ENCODE measurements at places on chromosomes 5 and 9.

GRCh38 chr5:134647750-134648424, 698 bp upstream of the SEC24A start:
- peak; percentile 41 for DNase-seq

GRCh38 chr5:158606233-158606632, 493.5 kb downstream of the EBF1 start:
- no peak for DNase-seq

- no peak for DNase-seq
Observed at GRCh38 chr5:135591277-135591676, 12.5 kb upstream of the CXCL14 start.

GRCh38 chr9:73441890-73442818, 290.5 kb downstream of the ANXA1 start:
- DNase-seq: no peak

- DNase-seq: peak; percentile 54
Observed at GRCh38 chr9:134267881-134268724, 58.2 kb upstream of the RXRA start.

DNA sequence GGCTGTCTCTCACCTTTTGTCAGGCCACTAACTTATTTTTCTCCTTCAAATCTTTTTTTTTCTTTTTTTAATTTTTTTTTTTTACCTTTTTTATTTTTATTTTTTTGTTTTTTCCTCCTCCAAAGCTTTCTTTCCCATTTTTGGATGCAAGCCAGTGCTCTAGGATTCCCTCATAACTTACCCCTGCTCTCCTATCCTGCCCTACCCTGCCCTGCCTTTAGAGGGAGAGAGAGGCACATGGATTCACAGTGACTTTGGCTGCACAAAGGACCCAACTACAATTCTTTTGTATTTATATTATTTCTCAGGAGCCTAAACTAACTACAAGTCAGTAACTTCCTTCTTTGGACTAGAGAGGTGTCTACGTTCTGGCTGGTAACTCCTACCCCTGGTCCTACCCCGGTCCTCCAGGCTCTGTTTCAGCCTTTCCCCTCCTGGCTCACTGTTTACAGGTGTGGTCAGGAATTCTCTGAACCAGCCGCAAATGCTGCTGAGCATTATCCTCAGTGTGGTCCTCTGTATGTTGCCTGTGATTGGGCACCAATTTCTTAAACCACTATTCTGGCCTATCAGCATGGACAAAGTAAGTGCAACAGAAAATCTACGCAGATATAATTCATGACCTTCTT, 8.4 kb upstream of the RUSC2 start:
- DNase-seq: peak; percentile 57

DNA sequence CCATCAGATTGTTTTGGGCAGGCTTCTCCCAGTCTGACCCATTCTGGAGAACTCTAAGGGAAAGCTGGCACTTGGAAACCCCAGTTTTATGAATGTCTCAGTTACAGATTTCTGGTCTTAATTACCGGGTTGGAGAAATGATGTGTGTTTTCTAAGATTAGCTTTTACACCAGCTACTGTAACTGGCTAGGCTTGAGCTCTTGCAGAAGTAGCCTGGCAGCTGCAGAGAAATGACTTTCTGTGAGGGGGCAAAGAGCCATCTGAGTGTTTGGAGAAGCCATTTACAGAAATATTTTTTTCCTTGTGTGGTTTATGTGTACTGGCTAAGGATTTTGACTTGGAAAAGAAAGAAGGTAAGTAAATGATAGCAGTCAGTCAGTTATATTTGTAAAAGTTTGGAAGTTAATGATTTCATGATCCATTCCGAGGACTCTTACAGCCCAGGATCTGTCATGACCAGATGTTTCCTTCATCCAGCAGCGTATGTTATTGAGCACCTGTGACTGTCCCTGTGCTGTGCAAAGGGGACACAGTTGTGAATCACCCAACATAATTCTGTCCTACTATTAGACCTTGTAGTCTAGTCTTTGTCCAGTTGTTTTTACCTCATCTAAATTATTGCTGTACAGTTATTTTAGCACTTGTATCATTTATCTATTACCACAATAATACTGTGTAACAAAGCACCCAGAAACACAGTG, 53.7 kb upstream of the GDNF start:
- no peak for DNase-seq

DNA sequence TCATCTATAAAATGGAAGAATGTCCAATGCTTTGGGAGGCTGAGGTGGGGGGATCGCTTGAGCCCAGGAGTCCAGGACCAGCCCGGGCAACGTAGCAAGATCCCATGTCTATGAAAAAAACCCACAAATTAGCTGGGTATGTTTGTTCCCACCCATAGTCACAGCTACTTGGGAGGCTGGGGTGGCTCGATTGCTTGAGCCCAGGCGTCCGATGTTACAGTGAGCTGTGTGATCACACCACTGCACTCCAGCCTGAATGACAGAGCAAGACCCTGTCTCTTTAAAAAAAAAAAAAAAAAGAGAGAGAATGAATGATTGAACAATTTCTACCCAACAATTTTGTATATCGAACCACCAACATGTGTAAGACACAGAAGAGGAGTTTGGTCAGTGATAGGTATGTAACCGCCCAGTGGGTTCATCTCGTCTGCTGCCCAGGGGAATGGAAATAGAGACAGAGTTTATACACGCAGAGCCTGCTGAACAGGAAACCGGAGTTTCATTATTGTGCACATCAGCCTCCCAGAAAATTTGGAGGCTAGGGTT, 26.2 kb upstream of the ERGIC1 start:
- DNase-seq: no peak

DNA sequence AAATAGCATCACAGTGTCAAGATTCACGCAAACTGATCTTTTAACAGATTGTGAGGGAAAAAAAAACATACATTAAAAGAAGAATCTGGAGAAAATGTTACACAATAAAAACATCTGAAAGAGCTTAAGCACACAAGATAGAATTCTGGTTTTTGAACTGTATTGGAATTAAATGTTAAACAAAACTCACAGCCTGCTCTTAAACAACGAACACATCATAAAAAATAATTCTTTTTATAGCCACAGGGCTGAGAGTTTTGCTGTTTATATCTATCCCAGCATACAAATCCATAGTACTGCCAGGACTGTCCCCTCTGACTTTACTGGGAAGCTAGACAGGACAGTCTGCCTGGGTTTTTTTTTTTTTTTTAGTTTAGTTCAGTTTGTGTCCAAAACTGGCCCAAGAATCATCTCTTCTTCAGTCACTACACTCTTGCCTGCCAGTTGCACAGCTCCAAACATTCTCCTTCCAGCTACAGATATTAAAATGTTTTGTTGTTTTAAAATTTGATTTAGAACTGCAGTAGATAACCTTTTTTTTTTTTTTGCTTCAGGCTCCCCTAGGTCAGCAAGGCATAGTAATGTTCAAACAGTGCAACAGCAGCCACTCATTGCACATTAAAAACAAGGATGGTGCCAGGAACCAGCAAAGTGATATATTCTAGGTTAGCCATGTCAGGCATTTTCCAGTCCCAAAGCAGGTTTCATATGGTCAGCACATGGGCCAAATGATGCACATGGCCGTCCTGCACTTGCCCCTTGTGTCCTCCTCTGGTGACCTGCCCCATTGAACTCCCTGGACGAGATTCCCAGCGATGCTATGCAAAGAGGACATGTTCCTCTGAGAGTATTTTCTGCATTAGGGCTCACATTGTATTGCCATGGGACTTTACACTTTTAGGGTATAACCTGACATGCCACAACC, 173.6 kb downstream of the ARL15 start:
- DNase-seq: no peak

- DNase-seq: no peak
Observed at GRCh38 chr9:109437286-109437685, 60.8 kb downstream of the PTPN3 start.

GRCh38 chr5:78821536-78822021, 163.5 kb downstream of the ARSB start:
- DNase-seq: no peak

GRCh38 chr9:108444400-108445358, 411.1 kb downstream of the ACTL7B start:
- DNase-seq: no peak

DNA sequence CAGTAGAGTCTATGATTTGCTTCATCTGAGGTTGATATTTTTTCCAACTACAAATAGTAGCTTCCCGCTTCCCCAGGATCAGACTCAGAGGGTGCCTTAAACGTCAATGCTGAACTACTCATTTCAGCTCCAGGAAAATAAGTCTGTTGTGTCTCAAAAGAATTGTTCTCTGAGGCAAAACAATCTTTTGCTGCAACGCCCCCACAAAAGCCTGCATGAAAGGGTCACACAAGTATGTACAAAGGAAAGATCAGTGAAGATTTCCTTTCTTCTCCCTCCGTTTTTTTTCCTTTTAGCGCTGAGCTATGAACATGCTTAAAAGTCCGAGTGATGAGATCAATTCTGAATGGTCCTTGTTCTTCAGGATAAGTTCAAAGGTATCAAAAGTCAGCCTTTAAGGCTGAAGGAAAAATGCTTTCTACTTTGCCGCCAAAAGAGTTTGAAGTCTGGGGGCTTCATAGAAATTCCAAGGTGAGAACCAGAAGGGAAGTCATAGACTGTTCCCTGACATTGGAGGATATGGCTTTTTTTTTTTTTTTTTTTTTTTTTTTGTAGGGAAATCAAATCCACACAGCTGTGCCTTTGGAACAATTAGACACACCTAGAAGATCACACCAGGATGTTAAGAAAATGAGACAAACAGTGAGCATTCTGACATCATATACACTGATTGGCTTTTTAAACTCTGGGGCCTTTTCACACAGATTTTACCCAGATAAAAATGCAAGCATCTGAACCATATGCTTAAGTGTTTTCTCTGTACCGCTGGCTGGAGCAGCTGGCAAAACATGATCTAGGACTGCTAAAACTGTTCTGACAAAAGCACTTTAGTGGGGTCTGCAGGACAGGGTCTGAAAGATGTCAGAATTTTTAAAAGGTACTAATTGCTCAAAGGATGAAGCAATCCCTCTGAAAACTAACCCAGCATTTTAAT, 329.3 kb downstream of the ENC1 start:
- DNase-seq: no peak

- DNase-seq: no peak
Observed at GRCh38 chr9:84331119-84331809, 9.3 kb downstream of the SLC28A3 start.

DNA sequence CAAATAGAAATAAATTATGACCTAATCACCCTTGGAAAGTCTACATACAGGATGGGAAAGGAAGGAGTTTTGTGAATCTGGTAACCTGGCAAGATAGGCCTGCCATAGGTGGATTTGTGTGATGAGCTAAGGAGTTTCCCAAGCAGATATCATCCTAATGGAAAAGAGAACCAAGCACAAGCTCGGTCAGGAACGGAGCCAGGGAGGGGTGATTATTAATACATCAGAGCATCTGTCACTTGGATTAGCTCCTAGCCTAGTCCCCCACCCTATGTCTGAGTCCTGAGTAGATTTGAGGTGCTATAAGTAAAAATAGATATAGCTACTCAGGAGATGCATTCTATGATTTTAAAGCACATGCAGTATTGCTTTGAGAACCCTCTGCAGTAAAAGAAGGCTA, 57.3 kb upstream of the SMARCA2 start:
- DNase-seq: no peak

GRCh38 chr5:43073597-43074546, 33.8 kb upstream of the ANXA2R start:
- peak; percentile 43 for DNase-seq

DNA sequence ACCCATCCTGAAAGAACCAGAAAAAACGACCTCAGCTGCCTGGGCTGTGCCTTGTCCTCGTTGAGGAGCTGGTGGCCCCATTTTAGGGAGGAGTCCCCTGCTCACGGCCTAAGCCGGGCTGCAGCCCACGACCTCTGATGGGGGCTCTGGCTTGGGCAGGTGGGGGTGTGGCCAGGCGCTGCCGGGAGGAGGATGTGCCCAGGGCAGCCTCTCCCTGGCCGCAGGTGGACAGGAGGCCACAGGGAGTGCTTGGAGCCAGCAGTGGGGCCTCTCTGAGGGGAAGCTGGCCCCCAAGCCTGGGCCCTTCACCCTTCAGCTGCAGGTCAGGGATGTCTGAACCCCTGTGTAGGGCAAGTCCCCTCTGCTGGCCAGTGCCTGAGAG, 2.5 kb downstream of the DIPK1B start:
- DNase-seq: no peak

GRCh38 chr5:158858746-158859145, 241.0 kb downstream of the EBF1 start:
- no peak for DNase-seq

DNA sequence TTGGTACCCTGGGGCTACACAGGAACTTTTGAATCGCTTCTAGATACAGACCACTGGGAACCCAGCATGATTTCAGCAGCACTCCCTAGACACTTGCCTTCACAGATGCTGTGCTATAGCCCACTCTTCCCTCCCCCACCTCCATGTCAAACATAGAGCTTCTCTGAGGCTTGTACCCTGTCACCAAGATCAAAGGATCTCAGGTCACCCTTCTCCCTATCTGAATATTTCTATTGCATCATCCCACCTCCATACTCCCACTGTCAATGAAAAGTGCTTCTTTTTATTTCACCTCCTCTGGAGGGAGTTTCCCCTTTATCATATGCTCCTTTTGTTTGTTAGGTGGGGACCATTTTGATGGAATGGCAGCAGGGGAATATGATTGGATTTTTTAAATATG, 29.2 kb upstream of the PHF24 start:
- DNase-seq: no peak

GRCh38 chr5:180390441-180391190, 37.5 kb upstream of the GFPT2 start:
- no peak for DNase-seq

- DNase-seq: no peak
Observed at GRCh38 chr5:74243634-74244033, 396.9 kb downstream of the ENC1 start.

GRCh38 chr5:179255527-179256327, 89.5 kb downstream of the ADAMTS2 start:
- no peak for DNase-seq

DNA sequence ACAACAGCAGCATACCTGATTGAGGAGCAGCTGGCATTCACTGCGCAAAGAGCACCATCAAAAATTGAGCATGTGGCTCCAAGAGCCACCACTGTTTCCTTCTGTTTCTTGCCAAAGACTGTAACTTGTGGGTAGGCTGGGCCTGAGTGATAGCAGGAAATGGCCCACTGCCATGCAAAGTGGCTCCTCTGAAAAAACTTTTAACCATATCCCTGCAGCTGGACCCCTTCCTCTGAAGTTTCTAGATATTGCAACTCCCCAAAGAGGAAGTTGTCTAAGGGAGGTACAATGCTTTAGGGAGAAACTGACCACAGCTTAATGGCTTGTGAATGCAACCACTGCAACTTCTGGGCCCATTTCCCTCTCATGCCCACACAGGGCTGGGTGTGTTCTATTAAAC, 355.4 kb upstream of the PDE4D start:
- peak; percentile 98 for DNase-seq

- no peak for DNase-seq
Observed at GRCh38 chr9:121324316-121324715, 45.7 kb downstream of the STOM start.

- DNase-seq: no peak
Observed at GRCh38 chr9:77946296-77946695, 85.3 kb downstream of the GNAQ start.

- no peak for DNase-seq
Observed at GRCh38 chr9:129609486-129610212, 11.3 kb downstream of the C9orf50 start.
